ENCODE measurements at places on chromosomes 5 and 9.

DNA sequence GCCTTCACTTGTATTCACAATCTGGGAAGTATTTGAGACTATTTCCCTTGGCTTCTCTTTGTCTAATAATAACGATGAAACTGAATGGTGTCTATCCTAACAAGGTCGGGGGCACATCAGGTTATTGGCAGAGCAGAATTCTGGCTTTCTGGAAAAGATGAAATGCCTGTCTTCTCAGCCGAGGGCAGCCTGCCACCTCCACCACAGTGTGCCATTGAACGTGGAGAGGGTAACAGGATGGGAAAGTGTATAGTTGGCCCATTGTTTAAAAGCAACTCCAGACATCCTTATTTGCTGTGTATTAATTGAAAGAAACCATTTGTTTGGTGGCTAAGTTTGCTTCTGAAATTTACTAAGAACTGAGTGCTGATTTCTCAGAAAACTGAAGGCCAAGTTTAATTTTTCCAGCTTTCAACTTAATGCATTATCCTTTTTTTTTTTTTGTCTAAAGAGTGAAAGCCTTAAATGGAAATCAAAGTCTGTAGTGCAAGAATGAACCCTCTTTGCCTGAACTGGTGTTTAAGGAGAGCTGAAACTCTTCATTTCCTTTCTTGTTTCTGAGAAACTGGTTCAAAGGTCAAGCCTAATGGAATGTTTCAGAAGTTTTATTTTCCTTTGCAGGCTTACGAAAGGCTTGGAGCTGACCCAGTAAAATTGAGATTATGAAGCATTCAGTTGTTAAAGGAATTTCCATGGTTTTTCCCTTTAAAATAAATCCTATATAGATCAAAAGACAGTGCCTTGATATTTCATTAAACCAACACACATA lies 563.7 kb upstream of the DAP start:
- no peak for DNase-seq

DNA sequence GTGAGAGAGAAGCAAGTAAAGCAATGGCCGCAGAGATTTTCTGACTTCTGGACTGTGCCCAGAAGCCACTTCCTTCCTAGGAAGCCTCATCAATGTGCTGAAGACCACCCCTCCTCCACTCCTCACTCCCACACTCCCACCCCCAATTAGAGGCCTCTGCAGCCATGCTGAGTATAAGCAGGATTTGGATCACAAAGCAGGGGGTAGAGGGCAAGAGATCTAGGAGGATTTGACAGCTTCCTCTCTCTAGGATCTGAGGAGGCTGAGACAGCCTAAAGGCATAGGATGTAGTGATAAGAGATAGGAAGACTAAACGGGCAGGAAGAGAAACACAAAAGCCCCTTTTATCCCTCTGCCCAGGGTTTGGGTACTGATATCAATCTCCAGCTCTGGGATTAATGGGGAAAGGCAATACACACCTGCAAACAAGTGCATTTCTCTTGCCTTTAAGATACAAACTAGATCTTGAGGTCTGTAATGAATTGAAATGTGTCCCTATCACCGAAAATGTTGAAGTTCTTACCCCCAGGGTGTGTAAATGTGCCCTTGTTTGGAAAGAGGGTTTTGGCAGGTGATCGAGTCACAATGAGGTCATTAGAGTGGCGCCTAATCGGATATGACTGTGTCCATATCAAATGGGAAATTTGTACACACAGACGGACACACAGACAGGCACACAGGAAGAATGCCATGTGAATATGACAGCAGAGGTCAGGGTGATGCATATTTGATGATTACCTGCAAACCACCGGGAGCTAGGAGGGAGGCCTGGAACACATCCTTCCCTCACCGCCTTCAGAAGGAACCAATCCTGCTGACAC lies 28.5 kb downstream of the KCNV2 start:
- no peak for DNase-seq

- DNase-seq = no peak
These were observed 48.3 kb downstream of the PRRC1 start for GRCh38 chr5:127565586-127566270.

DNA sequence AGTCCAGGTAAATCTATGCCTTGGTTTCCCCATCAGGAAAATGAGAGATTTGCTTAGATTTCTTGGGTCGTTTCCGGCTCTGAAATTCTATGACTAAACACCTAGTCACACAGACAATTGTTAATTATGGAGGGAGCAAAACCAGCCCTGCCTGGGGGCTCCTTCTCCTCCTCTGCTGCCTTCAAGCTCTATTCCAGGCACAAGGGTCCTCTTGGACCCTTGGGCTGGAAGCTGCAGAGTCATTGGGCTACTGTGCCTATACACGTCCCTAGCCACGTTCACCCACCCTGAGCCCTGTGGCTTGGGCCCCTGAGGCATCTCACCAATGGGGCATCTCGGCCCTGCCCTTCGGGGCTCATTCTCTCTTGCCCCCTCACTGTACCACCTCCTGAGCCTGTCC lies 73.8 kb upstream of the TBC1D2 start:
- no peak for DNase-seq

GRCh38 chr9:89629081-89629976 lies 24.5 kb downstream of the GADD45G start:
- no peak for DNase-seq

DNA sequence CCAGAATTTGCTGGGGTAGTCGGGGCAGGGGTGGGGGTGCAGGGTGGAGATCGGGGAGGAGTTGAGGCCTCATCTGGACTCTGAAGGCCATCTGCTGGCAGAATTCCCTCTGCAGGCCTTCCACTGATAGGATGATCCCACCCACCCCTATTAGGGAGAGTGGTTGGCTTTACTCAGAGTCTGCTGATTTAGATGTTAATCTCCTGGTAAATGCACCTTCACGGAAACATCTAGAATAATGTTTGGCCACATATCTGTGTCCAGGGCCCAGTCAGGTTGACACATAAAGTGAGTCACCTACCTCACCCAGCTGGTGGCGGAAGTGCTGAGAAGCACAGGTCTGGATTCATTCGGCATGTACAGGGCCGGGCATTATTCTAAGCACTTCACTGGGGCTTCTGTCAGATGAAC lies 50.0 kb downstream of the DAPK1 start:
- no peak for DNase-seq

DNA sequence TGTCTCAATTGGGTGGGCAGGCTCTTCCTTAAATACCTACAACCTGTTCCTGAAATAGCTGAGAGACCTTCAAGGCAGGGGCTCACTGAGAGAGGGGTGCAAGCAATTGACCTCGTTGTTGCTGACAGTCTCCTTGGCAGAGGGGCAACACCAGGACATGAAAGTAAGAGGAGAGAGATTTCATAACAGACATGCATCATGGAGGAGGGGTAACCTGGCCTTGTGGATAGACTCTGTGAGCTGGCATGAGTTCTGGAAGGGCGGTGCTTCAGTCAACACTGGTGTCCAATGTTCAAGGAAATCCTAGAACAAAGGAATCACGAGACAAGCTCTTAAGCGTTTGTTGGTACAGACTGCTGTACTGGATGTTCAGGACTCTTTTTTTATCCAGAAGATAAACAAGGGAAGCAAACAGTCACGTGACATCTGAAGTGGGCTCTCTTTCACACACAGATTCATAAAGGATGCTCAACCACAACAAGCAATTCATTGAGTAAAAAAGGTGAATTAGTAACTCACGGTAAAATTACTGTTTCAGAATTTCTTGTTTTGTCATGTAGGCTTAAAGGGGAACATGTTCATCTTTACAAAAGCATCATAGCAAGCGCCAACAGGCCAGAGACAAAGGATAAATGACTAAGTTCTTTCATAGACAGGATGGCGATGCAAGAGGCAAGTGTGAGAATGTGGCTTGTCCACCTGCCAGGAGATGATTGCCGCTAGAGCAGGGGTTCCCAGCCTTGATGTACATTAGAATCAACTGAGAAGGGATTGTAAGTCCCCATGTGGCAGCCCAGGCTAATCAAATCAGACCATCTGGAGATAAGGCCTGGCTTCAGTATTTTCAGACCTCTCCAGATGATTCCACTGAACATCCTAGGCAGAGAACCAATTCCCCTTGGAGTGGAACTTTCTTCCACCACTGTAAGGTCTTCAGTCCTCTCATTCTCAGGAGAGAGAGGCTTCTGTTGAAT lies 20.7 kb downstream of the ANKRA2 start:
- DNase-seq = peak; percentile 38

GRCh38 chr9:87089929-87090328 lies 142.6 kb upstream of the GAS1 start:
- no peak for DNase-seq

DNA sequence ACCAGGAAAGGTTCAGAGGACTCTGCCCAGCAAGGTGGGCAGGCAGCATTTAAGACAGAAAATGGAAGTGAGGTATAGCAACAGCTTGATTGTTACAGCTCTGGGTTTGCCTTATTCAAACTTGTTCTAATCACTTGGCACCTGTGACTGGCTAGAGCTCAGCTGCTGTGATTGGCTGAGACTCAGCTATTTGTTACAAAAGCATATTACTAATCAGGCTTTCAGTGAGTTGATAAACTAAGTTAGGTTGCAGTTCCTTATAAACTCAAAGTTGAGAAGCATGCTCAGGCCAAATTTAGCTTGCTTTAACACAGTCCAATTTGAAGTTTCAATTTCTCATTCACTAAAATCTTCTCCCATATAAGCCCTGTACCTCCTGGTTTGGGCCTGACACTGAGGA lies 56.3 kb downstream of the GDA start:
- no peak for DNase-seq

DNA sequence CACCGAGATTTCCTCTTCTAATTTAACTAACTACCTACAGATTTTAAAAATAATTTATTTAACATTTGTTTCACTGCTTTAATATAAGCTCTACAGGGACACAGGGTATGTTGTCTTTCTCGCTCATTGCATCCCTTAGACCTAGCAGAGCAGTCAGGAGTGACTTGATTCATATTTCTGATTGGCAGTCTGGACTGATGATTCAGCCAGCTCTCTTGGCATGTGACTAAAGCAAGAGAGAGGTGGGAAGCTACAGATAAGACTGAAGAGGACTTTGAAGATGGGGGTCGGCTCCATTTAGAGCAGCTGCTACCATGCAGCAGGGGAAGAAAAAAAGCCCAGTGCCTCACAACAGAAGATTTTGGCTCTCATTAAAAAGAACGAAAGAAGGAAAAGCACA lies 173.4 kb upstream of the STK32A start:
- no peak for DNase-seq

DNA sequence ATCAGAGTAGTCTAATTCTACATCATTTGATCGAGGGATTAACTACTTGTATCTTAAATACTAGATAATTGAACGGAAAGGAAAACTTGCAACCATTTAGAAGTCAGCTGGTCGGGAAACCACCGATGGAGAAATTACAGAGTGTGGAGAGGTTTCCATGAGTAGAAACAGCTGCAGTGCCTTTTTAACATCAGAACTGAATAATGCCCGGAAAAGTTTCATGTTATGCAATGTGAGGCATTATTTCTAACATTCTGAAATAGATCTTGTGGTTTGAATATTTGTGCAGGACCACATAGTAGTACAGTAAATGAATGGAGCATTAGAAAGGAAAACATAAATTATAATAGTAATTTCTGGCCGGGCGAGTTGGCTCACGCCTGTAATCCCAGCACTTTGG lies 88.1 kb upstream of the RNF180 start:
- no peak for DNase-seq

GRCh38 chr9:2681981-2682380 lies 35.3 kb upstream of the KCNV2 start:
- no peak for DNase-seq

DNA sequence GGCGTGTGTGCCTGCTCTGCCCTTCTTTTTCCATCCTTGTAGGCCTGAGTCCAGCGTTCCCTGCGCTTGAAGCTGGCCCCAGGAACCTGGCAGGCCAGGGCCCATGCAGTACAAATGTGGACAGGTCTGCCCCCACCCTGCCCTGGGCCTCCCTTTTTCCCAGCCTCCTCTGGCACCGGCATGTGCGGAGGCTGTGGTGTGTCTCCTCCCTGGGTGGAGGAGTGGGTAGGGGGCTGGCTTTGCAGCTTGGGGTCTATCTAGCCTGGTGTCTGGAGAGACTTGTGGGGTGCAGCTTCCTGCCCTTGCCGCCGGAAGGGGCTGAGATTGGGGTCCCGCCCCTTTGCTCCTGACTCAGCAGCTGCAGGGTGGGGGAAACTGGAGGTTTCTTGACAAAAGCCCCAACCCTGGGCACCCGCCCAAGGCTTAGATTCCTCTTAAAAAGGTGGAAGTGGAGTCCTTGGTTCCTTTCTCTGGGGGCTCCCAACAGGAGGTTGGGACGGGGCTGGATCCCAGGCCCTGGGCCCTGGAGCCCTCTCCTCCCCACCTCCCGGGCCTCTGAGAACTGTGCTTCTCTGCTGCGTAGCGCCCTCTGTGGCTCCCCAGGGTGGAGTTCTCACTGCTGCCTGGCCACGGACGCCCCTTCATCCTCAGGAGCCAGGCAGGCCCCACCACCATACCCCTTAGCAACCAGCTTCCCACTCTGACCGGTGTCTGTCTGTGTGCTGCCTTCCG lies 18.0 kb downstream of the RXRA start:
- no peak for DNase-seq

DNA sequence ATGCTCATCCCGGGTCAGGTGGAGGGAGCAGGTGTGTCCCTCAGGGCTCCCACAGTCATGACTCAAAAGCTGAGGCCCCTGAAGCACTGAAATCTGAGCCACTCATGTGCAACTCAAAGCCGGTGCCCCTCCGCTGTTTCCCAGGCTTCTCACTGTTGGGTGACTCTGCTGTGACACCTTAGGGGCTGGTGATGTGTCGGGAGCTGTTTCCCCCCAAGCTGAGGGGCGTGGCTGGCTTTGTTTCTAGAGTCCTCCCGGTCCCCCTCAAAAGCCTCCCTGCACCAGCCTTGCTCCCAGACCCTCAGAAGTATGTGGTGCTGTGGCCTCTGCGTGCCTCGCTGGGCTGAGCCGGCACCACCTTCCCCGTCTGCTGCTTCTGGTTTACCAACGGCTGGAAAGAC lies 39.7 kb downstream of the PLPP7 start:
- no peak for DNase-seq

DNA sequence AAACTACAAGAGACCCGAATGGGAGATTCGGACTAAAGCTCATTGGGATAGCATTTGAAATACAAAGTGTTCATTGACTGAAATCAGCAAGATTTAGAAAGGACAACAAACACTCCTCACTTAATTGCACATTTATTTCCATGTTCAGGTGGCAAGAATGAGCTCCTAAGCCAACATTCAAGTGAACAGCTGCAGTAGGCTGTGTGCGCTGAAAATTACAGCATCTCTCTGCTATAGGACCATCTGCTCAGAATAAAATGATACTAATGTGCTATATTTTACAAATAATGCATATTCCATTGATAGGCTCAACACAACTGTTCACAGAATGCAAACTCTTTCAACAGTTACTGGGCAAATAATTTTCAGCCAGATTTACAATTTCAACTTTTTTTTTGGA lies 61.8 kb downstream of the ELAVL2 start:
- no peak for DNase-seq

GRCh38 chr5:150245808-150246207 lies 43.8 kb downstream of the CAMK2A start:
- no peak for DNase-seq

DNA sequence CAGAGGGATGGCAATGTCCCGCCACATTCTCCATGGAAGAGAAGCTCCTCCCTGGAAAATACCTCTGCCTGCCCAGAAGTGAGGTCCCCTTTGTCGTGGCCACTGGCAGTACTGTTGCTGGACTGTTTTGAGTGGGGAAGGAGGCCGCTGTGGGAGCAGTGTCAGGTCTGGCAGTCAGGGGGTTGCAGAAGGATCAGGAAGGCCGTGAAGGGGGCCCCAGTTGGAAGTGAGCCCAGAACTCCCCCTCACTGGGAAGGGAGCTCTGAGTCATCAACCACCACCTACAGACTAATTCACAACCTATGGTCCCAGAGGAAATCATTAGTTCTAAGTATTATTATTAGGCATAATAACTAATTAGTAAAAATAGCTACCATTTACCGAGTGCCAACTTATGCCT lies 200.4 kb downstream of the TTLL11 start:
- DNase-seq = no peak

Measured in HAP-1 (cell line).